ENCODE measurements at places on chromosomes 12 and 14.

- DNase-seq = no peak
Measured at GRCh38 chr14:24395609-24396582, 2.9 kb upstream of the NYNRIN start.

DNA sequence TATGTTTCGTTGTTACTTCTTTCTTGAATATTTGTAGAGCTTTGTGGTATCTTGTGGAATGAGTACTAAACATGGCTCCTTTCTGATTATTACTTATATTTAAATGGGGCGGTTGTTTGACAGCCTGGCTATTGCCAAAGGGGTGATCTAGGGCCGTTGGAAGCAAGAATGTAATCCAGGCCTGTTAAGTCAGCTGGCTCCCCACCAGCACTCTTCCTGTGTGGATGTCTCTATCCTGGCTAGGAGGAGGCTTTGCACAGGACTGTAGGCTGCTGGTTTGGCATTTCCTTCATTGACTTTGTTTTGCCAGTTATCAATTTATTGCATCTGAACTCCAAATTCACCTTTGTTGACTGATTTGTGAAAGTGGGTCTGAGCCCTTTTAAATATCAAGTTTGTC, 5.6 kb downstream of the FAM234B start:
- no peak for DNase-seq

DNA sequence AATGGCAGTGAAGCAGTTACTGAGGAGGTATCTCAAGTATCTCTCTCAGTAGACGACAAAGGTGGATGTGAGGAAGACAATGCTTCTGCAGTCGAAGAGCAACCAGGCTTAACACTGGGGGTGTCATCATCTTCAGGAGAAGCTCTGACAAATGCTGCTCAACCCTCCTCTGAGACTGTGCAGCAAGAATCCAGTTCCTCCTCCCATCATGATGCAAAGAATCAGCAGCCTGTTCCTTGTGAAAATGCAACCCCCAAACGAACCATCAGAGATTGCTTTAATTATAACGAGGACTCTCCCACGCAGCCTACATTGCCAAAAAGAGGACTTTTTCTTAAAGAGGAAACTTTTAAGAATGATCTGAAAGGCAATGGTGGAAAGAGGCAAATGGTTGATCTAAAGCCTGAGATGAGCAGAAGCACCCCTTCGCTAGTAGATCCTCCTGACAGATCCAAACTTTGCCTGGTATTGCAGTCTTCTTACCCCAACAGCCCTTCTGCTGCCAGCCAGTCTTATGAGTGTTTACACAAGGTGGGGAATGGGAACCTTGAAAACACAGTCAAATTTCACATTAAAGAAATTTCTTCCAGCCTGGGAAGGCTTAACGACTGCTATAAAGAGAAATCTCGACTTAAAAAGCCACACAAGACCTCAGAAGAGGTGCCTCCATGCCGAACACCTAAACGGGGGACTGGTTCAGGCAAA, 216.6 kb downstream of the AKAP6 start:
- no peak for DNase-seq

GRCh38 chr12:79883216-79883615, 51.7 kb downstream of the PPP1R12A start:
- no peak for DNase-seq

GRCh38 chr12:30877105-30877875, 49.3 kb upstream of the TSPAN11 start:
- peak; percentile 76 for DNase-seq

DNA sequence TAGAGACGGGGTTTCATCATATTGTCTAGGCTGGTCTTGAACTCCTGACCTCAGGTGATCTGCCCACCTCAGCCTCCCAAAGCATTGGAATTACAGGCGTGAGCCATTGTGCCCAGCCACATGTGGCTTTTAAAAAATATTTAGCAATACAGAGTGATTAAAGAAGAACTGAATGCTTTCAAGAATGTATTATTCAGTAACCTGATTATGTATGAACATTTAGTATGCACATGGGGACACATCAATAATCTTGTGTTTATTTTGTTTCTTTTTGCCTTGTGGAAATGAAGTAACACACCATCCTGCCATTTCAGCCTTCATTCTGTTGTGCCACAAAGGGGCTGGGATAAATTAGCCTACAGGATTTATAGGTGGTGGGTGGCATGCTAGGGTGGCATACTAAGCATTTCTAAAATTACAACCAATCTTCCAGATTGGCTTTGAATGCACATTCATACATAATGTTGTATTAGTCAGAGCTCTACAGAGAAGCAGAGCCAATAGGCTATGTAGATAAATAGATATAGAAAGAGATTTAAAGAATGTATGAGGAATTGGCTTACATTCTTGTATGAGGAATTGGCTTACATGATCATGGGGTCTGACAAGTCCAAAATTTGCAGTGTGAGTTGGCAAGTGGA, 25.5 kb upstream of the TXNRD1 start:
- DNase-seq = no peak

GRCh38 chr14:105300542-105301102, at the start of gene BRF1:
TSS of gene BRF1 (minus strand) at chr14:105301001. CDS start at chr14:105300629, 372 bp downstream.
- DNase-seq = peak; percentile 97

DNA sequence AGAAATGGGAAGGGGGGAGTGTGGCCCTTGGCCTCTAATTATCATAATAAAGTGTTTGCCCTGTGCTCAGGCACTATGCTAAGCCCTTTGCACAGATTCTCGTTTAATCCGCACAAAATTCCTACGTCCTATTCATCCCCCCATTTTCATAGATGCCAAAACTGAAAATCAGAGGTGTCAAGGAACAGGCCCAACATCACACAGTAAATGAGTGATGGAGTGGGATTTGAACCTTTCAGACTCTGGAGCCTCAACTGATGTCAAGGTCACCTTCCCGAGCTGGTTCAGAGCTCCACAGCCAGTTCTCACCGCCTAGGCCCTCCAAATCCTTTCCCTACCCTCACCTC, 80.7 kb downstream of the IRF2BPL start:
- no peak for DNase-seq

- DNase-seq = no peak
Measured at GRCh38 chr14:93939304-93940229, 12.4 kb downstream of the FAM181A start.

Data from NCI-H1417 (cell line).